Myometrial cell (primary cell): ENCODE measurements at places on chromosomes 2 and 18. TPM values are rescaled to one million over a fixed set of nuclear protein-coding genes. Genes with fewer than 3 reads are reported as not detected.

Gene PTGR3
- 18.8 and 24.8 TPM in 2 replicates for total RNA-seq

Gene ATOH8
- 1.2 and 7.4 TPM in 2 replicates for total RNA-seq

Gene LCT
- total RNA-seq: 0.29 TPM in 1 of 2 replicates, not detected in the other

Gene TCF23
- total RNA-seq: not detected in 2 replicates

Gene SPIRE1
- 19.1 and 22.2 TPM in 2 replicates for total RNA-seq

Gene C2orf66
- total RNA-seq: not detected in 2 replicates

Gene CACNB4
- not detected in 2 replicates for total RNA-seq

Gene SLC40A1
- 2.0 and 3.4 TPM in 2 replicates for total RNA-seq

Gene SKOR2
- total RNA-seq: not detected in 2 replicates

Gene OSBPL6
- total RNA-seq: 7.4 and 7.8 TPM in 2 replicates

Gene VAMP8
- not detected in 2 replicates for total RNA-seq

Gene UGT1A4
- total RNA-seq: not detected in 2 replicates

Gene BOK
- 45.3 and 48.4 TPM in 2 replicates for total RNA-seq

Gene GATA6
- total RNA-seq: 13.8 and 14.9 TPM in 2 replicates

Gene INO80B
- 3.0 and 18.2 TPM in 2 replicates for total RNA-seq

Gene RPRM
- not detected in 2 replicates for total RNA-seq

Gene RALB
- total RNA-seq: 81.3 and 86.7 TPM in 2 replicates

Gene ALPI
- total RNA-seq: not detected in 2 replicates
